ENCODE measurements at places on chromosomes 6 and 20.

- DNase-seq: no peak
Measured at GRCh38 chr6:118249680-118250079, 298.4 kb upstream of the PLN start.

DNA sequence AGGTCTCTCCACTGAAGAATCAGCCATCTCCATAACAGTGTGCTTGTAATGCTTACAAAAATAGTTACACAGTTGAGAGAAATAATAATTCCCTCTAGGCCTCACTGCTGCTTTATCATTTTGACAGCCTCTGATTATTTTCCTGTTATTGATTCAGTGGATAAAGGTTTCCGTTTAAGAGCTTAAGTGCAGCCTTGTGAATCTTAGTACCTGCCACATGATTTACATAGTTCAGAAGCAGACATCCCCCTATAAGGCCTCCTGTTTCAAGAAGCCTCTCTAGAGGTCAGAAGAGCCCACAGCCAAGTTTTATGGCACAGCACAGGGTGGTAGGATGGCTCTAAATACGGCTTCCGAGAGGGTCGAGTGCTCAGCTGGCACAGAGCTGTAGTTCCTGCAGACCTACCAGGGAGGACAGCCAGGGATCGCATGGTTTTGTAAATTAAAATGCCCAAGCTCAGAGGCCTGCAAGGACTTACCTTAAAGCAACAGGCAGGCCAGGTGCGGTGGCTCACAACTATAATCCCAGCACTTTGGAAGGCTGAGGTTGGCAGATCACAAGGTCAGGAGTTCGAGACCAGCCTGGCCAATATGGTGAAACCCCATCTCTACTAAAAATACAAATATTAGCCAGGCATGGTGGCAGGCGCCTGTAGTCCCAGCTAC lies 17.6 kb upstream of the PYGB start:
- no peak for DNase-seq

- no peak for DNase-seq
Measured at GRCh38 chr20:58019850-58020625, 208.4 kb downstream of the ANKRD60 start.

DNA sequence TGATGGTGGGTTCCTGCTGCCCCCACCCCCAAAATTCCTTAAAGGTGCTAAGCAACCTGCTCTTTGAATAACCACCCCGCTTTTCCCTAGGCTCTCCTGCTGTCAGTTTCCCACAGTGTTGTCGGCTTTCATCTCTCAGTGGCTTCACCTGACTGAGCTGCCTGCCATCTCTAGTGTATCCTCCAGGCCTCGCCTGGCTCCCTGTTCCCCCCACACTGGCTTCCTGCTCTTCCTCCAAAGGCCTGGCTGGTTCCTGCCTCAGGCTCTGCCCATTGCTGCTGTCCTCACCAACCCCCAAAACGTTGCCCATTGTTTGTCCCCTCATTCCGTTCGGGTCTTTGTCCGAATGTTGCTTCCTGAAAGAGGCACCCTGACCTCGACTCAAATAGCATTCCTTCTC lies 93.8 kb upstream of the POPDC3 start:
- no peak for DNase-seq

DNA sequence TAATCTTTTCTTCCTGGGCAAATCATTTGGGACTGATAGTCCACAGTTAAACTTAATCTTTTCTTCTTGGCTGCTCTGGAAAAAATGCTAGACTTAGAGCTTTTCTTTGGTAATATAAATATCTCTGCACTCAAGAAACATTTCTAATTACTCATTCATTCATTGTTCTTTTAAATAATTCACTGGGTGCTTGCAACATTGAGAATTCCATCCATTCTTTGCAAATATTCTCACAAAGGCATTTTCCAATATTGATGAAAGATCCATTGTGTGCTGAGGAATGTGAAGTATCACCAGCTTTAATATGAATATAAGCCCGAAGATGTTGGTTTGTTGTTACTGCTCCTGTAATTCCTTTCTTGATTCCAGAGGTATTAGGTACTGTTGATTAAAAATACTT lies 38.4 kb downstream of the AKAP7 start:
- DNase-seq: no peak

GRCh38 chr6:38114976-38115625 lies 295.6 kb downstream of the ZFAND3 start:
- DNase-seq: no peak

- DNase-seq: no peak
Measured at GRCh38 chr6:117345292-117345610, 79.9 kb downstream of the VGLL2 start.

DNA sequence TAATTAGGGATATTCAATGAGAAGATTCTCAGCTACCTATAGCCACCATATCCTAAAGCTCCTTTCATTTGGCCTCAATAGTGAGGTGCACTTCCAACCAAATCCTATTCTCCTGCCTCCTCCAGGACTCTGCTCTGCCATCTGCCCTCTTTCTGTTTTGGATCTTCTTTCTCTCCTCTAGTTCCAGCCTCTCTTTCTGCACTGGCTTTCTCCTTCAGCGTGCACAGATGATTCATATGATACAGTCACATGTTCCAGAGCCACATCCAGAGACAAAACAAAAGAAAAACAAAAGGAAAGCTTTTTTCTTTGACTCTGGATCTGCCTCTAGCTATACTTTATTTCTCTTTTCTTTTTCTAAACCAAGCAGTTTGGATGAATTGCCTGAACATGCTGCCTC lies 531.9 kb upstream of the MAN1A1 start:
- peak; percentile 9 for DNase-seq

DNA sequence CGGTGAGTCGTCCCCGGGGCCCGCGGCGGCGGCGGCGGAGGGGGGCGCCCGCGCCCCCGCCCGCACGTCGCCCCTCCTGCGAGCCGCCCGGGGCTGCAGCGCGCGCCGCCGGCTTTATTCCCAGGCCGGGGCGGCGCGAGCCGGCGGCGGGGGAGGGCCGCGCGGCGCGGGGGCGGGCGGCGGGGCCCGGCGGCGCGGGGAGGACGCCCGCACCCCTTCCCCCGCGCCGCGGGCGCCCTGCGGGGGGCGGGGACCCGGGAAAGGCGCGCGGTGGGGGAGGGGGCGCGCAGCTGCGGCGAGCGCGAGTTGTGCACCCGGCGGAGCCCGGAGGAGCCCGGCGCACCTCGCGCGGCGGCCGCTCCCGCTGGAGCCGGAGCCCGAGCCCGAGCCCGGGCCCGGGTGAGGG lies 646 bp downstream of the HMGA1 start:
- no peak for DNase-seq

DNA sequence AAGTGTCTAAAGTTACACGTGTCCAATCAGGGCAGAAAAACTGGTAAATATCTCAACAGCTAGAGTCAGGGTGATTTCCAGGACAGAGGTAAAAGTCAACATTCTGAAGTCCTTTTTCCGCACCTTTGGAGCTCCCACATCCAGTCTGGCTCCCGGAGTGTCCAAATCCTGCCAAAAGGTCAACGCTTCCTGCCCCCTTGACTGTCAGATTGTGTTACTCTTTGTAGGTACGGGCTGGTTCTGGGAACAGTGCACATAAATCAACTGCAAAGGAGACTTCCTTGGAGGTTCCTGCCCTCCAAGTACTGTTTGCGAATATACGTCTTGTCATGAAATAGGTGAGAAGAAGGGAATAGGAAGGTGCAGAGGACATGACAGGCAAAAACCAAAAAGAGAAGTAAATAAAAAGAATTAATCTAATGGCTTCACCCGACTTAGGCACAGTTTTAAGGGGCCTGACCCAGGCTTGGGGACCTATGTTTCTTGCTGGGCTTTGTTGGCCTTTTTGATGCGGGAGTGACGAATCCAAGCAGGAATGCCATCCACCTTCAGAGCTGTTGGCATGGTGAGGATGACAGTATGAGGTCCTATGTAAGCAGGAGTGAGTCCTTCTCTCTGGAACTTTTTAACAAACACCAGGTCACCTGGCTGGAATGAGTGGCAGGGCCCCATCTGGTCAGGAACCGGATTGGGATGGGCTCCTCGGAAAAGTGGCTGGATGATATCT lies 155.4 kb downstream of the TRIM27 start:
- DNase-seq: no peak

- DNase-seq: no peak
Measured at GRCh38 chr6:77458421-77458820, 4.9 kb downstream of the HTR1B start.

- DNase-seq: peak; percentile 42
Measured at GRCh38 chr6:111872401-111873177, 663 bp downstream of the FYN start.

DNA sequence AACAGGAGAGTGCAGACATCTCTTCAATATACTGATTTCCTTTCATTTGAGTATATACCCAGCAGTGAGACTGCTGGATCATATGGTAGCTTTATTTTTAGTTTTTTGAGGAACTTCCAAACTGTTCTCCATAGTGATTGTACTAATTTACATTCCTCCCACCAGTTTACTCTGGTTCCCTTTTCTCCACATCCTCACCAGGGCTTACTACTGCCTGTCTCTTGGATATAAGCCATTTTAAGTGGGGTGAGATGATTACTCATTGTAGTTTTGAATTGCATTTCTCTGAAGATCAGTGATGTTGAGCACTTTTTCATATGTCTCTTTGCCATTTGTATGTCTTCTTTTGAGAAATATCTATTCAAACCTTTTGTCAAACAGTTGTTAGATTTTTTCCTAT lies 64.9 kb upstream of the HMGCLL1 start:
- peak; percentile 16 for DNase-seq

Measured in fibroblast of villous mesenchyme (primary cell).